Naive thymus-derived CD4-positive, alpha-beta T cell (primary cell): ENCODE measurements at places on chromosomes 16 and 17. TPM values are rescaled to one million over a fixed set of nuclear protein-coding genes. Genes with fewer than 3 reads are reported as not detected.
A peak's percentile ranks its signal among the peaks of the same experiment; 100 is the strongest.

The TBC1D3 gene
- total RNA-seq, result not detected in 2 replicates

The IRX6 gene
- total RNA-seq, result not detected

DNA sequence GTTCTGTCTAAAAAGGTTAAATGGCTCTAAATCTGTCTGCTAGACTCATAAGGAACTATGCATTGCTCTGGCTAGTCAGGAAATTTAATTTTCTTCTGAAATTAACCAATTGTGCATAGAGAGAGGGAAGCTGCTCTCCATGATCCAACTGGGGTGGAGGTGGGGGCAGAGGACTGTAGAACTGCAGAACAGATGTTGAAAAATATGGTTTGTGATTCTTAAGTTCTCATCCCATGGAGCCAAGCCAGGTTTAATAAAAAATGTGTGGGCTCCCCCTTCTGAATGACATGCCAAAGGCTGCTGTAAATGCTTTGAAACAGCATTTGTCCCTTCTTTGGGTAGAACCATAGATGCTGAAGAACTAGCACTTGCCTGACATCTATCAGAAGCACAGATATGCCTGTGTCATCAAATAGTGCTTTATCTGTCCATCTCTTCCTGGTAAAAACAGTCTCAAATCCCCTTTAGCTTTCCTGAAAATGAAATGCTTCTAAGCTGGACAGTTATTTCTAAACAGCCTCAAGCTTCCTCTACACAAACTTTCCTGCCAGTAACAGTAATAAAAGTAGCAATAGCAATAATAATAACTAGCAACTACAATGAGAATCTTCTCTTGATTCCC lies 221.4 kb downstream of the CDH8 start:
- H3K36me3 ChIP-seq, result no peaks in the 10 kb centered on the region
- no peak for DNase-seq
- no peak overlapping the region for H3K27ac ChIP-seq
- no peak overlapping the region for H3K4me3 ChIP-seq
- no peaks in the 10 kb centered on the region for H3K4me1 ChIP-seq

DNA sequence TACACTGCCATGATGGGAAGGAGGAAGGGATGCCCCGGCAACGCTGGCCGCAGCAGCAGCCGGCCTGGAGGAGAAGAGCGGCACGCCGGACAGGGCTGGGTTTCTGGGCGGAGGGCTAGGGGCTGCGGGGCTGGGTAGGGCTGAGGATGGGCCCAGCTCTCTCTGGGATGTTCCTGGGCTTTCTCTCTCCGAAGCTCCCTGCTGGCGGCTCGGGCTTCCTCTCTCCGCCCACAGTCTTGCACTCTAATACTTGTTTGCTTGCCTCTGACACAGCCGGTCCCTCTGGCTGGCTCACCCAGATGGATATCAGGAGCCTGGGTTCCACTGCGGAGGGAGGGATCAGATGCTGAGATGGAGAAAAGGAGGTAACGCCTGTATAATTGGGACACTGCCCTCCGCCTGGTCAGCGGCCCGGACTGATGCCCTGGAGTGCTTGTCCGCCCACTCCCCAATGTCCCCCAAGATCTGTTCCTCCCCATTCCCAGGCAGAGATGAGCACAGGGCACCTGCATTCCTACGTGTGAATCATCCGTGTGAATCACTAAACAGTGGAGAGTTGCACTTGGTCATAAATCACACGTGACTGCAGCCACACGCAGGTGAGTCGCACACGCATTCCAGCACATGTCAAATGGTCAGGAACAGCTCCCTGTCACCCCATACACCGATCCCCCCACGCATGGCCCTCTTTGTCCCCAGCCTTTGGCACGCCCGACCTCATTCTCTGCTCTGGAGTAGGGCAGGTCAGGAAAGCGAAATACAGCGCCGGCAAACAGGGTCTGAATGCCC lies at the start of gene ALOXE3:
TSS of gene ALOXE3 (minus strand) at position 535 of the 789 bp plus-strand sequence. CDS start at position 11, 524 bp downstream.
- H3K36me3 ChIP-seq, result no peaks in the 10 kb centered on the region
- H3K4me3 ChIP-seq, result peak within 1 kb of the TSS; percentile 95
- no peak for DNase-seq
- no peaks in the 10 kb centered on the region for H3K27me3 ChIP-seq
- H3K4me1 ChIP-seq, result peaks cover 38% of the 10 kb centered on the region
- H3K27ac ChIP-seq, result peak within 1 kb of the TSS; percentile 64

- no peak overlapping the region for H3K4me3 ChIP-seq
- H3K4me1 ChIP-seq, result no peaks in the 10 kb centered on the region
- H3K27ac ChIP-seq, result no peak overlapping the region
- no peaks in the 10 kb centered on the region for H3K27me3 ChIP-seq
- no peak for DNase-seq
Observed at GRCh38 chr17:56231693-56232092, 78.4 kb downstream of the ANKFN1 start.

DNA sequence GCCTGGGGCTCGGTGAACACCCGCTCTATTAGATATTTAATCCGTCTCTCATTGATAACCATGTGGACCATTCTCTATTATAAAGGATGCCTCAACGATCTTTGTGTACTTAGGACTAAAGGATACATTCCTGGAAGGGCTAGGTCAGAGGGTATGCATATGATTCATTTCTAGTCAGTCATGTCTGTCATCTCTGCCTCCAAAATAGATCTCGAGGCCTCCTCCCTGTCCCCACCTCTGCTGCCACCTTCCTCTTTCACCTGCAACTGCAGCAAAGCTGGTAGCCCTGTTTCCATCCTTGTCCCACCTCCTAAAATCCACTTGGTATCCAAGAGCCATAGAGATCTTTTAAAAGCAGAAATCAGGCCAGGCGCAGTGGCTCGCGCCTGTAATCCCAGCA lies 121.5 kb downstream of the KATNIP start:
- H3K27ac ChIP-seq, result no peak overlapping the region
- no peaks in the 10 kb centered on the region for H3K36me3 ChIP-seq
- H3K4me3 ChIP-seq, result no peak overlapping the region
- no peaks in the 10 kb centered on the region for H3K27me3 ChIP-seq

DNA sequence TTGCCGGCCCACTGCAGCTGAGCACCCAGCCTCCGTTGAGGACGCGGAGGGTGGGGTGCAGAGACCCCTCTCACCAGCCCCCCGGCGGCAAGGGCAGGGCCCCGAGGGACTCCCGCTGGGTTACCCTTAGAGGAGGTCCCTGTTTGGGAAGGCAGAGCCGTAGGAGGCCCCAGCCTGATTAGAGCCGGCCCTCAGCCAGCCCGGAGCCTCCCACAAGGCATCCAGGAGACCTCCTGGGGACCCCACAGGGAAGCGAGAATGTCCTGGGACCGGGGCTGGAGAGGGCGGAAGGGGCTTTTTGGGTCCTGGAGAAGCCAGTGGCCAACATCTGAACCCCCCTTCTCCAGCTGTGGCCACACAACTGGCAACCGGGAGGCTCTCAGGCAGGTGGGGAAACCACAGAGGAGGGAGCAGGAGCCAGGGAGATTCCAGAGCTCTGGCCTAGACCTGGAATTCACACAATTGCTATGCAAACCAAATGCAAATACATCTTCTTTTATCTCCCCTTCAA lies 21.7 kb upstream of the SP6 start:
- DNase-seq, result no peak
- H3K36me3 ChIP-seq, result no peaks in the 10 kb centered on the region
- no peak overlapping the region for H3K27ac ChIP-seq
- no peaks in the 10 kb centered on the region for H3K4me1 ChIP-seq

- H3K4me3 ChIP-seq, result no peak overlapping the region
- H3K27ac ChIP-seq, result no peak overlapping the region
- no peaks in the 10 kb centered on the region for H3K4me1 ChIP-seq
- H3K27me3 ChIP-seq, result no peaks in the 10 kb centered on the region
- no peak for DNase-seq
- no peaks in the 10 kb centered on the region for H3K36me3 ChIP-seq
Observed at GRCh38 chr16:78675951-78676792, 576.7 kb downstream of the WWOX start.

DNA sequence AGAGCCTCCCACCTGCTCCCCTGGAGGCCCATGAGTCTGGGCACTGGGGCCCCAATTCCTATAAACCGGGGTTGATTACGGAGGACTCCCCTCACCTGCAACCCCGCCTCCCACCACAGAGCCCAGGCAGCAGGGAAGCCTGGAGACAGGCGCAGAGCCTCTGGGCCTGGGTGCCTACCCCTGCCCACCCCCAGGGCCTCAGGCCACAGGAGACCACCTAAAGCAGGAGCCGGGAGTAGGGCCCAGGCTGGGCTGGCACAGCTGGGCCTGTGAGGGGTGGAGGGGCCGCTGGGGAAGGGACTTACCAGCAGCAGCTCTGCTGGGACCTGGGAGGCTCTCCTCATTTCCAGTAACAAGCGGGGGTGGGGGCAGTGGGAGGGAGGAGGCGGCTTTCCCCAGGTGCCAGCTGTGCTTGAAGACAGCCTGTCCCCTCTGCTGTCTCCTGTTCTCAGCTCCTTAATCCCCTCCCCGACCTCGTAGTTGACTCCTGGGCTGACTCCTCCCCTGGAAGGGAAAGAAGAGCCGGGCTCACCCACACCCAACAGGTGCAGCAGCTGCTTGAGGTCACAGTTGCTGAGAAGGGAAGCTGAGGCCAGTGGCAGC lies 46.8 kb downstream of the TMEM235 start:
- DNase-seq, result no peak
- H3K4me3 ChIP-seq, result no peak overlapping the region
- H3K27ac ChIP-seq, result peak overlapping the region; percentile 41
- H3K36me3 ChIP-seq, result no peaks in the 10 kb centered on the region

DNA sequence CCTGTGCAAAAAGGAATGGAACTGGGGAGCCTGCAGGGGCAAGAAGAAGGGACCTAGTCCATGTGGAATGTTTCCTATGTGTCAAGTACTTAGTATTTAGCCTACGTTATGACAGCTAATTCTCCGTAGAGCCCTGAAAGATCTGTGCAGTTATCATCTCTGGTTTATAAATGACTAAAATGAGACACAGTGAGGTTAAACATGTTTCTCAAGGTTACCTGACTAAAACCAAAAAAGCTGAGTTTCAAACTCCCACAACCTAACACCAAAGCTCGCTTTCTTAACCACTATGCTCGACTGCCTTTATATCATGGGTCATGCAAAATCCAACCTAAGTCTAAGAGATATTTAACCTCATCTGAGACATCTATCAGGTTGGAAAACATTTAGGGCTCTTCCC lies 53.3 kb upstream of the CCL2 start:
- no peaks in the 10 kb centered on the region for H3K27me3 ChIP-seq
- DNase-seq, result no peak
- H3K27ac ChIP-seq, result no peak overlapping the region
- H3K4me3 ChIP-seq, result no peak overlapping the region
- no peaks in the 10 kb centered on the region for H3K4me1 ChIP-seq

DNA sequence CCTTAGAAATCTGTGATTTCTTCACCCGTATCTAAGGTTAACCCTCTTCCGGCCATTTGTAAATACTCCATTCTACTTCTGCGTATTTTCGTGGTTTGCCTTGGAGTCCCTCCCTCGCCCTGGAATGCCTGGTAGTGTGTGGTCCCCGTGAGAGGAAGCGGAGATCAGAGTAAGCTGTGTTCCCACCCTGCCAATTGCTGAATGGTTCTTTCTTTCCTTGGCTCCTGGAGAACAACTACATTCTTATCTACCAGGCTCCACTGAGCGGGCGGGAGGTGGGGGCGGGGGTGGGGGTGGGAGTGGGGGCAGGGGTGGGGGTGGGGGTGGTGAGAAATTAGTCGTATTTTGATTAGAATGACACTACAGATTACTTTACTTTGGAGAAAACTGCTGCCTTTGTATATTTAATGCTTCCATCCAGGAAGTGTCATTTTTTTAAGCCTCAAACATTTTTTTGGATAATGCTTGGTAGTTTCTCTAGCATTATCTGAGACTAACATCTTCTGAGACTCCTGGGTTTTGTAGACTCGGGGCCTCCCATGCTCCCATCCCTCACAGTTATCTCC lies 20.9 kb upstream of the FASN start:
- DNase-seq, result no peak
- H3K4me3 ChIP-seq, result no peak overlapping the region
- no peaks in the 10 kb centered on the region for H3K4me1 ChIP-seq
- H3K27me3 ChIP-seq, result no peaks in the 10 kb centered on the region

- no peaks in the 10 kb centered on the region for H3K27me3 ChIP-seq
- peaks cover 14% of the 10 kb centered on the region for H3K4me1 ChIP-seq
- H3K4me3 ChIP-seq, result peak overlapping the region; percentile 49
- H3K36me3 ChIP-seq, result no peaks in the 10 kb centered on the region
- peak overlapping the region; percentile 2 for H3K27ac ChIP-seq
- DNase-seq, result no peak
Observed at GRCh38 chr17:47692895-47693730, 848 bp upstream of the TBKBP1 start.

DNA sequence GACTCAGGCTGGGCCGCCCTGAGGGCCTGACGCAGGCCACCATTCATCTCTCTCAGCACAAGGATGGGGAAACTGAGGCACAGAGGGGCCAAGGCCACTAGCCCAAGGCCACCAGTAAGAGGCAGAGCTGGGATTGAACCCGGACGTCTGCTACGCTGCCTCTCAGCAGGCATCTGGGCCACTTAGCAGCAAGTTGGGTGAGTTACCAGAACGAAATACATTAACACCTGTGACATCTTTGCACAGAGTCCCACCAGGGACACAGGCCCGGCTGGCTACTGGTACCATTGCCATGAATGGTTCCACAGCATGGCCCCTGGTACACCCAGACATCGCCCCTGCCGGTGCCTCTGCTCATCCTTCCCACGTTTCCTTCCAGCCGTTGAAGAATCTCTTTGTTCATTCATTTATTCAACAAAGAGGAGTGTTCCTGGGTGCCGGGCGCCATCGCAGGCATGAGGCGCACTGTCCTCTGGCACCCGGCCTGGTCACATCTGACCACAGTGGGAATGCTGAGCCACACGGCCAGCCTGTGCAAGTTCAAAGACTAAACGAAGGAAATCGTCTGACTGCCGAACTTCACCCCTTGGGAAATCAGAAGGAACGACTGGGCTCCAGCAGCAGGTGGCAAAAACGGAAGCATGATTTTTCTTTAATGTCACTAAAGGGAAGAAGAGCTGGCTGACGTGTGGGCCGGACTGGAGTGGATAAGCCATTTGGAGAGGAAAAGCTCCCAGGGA lies 7.4 kb upstream of the ZNF469 start:
- no peaks in the 10 kb centered on the region for H3K27me3 ChIP-seq
- H3K36me3 ChIP-seq, result no peaks in the 10 kb centered on the region
- DNase-seq, result no peak
- H3K4me3 ChIP-seq, result no peak overlapping the region

DNA sequence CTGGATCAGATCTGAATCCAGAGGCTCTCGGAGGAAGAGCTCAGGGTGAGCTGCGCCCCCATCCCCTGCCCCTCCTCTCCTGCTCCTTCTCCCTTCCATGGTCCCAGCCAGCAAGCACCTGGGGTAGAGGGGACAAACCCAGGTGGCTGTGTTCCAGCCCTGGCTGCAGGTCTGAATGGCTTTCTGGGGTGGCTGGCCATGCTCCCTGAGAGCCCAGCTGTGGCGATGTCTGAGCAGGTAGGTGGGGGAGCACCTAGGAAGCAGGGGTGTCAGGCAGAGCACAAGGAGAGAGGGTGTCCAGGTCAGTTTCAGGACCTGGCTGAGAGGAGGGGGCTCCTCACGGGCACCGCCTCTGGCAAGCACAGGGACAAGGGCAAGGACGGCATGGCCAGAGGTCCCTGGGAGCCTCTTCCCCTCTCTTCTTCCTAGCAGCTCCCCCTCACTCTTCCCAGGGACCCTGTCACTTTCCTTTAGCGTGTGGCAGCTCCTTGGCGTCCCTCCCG lies 310.0 kb downstream of the SEC14L1 start:
- peak overlapping the region; percentile 77 for H3K4me3 ChIP-seq
- no peaks in the 10 kb centered on the region for H3K27me3 ChIP-seq
- peaks cover 44% of the 10 kb centered on the region for H3K4me1 ChIP-seq
- DNase-seq, result no peak
